Pulmonary artery endothelial cell (primary cell): ENCODE measurements at places on chromosomes 5 and 9. TPM values are rescaled to one million over a fixed set of nuclear protein-coding genes. Genes with fewer than 3 reads are reported as not detected.
A peak's percentile ranks its signal among the peaks of the same experiment; 100 is the strongest.

C9 gene
- 0.25 TPM in 1 of 2 replicates, not detected in the other for total RNA-seq

SPATA31D1 gene
- not detected in 2 replicates for total RNA-seq

LHX3 gene
- not detected in 2 replicates for total RNA-seq

SPATA31E1 gene
- total RNA-seq: not detected in 2 replicates

SSNA1 gene
- total RNA-seq: 107 and 115 TPM in 2 replicates

SLC6A19 gene
- not detected in 2 replicates for total RNA-seq

ADAMTS12 gene
- total RNA-seq: 0.39 TPM in 1 of 2 replicates, not detected in the other

USP20 gene
- 7.5 and 9.0 TPM in 2 replicates for total RNA-seq

RNF224 gene
- total RNA-seq: 0.07 TPM in 2 replicates

RANBP3L gene
- total RNA-seq: not detected in 2 replicates

SPINK7 gene
- total RNA-seq: not detected in 2 replicates

CTXN3 gene
- total RNA-seq: not detected in 2 replicates

- DNase-seq: no peak
Measured at GRCh38 chr5:1009359-1010180, 968 bp downstream of the NKD2 start.

DNA sequence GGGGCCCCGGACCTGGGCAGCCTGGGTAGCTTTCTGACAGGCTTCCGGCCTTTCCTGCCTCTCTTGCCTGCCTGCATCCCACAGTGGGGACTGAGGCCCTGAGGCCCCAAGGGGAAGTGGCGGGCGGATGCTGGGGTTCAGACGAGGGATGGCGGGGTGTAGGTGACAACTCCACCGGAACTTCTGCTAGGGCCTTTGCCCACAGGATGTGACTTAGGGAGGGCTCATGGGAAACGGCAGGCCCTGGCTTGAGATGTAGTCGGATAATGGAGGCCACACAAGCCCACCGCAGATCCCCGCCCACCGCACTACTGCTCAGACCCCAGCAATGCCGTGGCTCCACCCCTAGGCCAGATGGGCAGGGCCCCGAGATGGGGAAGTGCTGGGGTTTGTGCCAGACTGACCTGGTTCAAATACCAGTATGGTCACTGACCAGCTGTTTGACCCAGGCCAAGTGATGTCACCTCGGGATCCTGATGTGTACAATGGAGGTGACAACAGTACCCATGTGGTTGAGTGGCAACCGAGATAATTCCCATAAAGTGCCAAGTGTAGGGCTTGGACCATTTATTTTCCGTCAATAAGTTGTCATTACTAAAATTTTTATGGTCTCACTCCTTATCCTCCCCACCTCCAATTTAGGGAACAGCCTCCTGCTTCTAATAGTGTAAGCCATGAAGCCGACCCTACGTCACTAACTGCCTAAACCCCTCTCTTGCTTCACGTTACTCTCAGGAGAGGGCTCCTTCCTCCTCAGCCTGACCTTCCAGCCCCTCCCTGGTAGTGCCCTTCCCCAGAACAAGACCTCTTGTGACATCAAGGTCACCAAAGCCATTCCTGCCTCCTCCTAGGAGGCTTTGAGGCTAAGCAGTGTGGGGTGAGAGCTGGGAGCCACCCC is 2.5 kb upstream of the CDK9 start:
- DNase-seq: no peak

DNA sequence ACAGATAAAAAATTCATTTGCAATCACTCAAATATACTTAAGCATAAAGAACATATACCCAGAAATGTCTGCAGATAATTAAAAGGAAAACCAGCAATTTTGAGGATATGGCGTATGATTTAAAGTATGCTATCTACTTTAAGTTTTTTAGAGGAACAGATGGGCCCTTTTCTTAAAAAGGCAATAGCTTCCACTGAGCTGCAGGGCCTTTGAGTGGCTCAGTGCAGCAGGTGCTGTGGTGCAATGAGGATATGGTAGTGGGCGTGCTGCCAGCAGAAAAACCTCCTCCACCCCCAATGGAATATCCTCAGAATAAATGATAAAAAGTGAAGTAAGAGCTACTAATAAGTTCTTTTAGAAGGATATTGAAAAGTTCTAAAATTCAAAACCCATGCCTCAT is 814.5 kb downstream of the MTRR start:
- DNase-seq: no peak

DNA sequence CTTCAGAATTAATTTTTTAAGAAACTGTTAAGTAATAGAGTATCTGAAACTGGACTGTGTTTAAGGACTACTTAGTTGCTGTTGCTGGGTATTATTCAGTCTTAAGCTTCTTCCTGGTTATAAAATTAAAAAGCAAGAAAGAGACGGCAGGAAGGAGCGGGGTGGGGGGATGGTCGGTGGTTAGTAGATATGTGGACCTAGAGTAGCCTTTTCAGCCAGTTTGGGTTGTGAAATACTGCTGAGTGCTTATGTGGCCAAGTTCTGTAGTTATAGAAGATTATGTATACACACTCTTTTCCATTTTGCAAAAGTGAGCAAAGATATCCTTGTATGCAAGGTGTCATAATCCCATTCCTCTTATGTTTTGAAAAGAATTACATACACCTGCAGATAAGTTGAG is 28.5 kb downstream of the TRIO start:
- DNase-seq: no peak

DNA sequence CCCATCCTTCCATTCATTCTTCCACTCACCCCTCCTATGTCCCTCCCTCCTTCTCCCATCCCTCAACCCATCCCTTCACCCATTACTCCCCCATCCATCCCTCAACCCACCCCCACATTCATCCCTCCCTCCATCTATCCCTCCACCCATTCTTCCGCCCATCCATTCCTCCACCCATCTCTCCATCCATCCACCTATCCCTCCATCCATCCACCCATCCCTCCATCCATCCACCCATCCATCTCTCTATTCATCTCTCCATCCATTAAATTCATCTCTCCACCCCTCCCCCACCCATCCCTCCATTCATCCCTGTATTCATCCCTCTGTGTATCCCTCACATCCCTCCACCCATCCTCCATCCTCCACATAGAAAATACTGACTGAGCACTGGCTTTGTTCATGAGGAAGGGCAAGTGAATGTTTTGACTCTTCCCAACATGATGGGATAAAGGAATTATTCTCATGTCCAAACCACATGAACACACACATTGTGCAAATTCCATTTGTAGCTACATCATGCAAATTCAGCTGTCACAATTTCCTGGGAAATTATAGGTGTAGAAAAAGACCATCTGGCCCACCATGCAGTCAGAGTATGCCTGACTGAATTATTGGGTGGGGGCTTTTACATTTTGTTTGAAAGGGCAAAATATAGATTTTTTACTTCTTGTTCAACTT is 6.9 kb upstream of the VAV2 start:
- no peak for DNase-seq

DNA sequence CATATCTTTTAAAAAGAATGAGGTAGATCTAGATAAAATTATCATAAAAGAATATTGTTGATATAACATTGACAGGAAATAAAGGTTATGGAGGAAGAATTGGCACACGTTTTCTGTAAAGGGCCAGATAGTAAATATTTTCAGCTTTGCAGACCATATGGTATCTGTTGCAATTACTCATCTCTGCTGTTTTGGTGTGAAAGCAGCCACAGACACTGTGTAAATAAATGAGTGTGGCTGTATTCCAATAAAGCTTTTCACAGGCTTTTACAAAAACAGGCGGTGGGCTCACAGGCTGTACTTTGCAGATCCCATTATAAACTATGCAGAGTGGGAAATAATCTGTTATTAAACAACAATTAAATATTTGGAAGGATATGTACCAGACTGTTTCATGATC is 87.4 kb downstream of the SGCD start:
- DNase-seq: no peak

DNA sequence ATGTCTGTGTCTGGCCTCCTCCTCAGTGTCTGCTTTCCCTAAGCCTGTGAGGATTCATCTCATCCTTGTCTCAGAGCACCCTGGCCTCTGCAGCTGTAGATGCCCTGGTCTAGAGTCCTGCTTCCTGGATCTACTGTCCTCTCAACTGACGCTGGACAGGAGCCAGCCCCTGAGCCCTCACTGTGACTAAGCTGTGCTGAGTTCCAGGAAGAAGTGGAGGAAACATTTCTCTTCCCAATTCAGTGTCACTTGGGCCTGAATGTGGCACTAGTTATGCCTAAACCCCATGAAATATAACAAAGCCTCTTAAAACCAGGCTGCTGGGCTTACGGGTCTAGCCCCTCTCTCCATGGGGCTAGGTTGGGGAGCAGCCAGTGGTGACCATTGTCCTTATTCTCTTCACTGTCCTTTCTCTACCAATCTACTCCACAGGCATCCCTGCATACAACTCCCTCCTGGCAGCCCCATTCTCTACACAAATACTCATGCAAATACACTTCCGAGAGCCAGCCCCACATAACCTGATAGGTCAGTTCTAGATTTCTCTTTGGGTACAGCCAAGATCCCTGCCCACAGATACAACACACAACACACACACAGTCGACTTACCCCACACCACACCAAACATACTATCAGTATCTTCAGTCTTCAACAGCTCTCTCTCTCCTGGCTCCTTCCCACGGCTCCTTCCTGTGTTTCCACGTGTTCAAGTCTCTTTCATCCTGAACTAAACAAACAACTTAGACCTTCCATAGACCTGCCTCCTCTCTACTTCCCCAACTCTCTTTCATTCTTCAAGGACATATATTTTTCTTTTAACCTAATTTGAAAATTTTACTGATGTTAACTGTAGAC is 220.8 kb downstream of the SNX18 start:
- DNase-seq: no peak

GRCh38 chr5:133348406-133348805 is 263.9 kb downstream of the FSTL4 start:
- no peak for DNase-seq

GRCh38 chr9:76687861-76688391 is 76.3 kb upstream of the PCA3 start:
- DNase-seq: peak; percentile 84

- no peak for DNase-seq
Measured at GRCh38 chr9:111237447-111237846, 92.6 kb downstream of the OR2K2 start.

GRCh38 chr9:77750284-77750683 is 102.2 kb upstream of the GNA14 start:
- peak; percentile 13 for DNase-seq

GRCh38 chr5:143153332-143154119 is 250.0 kb downstream of the NR3C1 start:
- DNase-seq: no peak

DNA sequence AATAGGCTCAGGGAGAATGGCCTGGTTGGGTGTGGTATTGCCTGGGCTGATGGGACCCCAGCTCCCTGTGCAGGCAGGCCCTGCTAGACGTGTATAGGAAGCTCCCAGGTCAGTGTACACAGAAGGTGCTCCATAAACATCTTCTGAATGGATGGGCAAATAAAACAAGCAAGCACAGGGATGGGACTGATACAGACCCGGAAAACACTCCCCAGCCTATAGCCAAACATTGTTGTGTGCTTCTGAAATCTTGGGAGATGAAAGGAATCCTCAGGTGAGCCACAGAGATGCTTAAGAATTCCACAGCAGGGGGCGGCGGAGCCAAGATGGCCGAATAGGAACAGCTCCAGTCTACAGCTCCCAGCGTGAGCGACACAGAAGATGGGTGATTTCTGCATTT is 151.8 kb downstream of the ENTREP1 start:
- no peak for DNase-seq

- no peak for DNase-seq
Measured at GRCh38 chr9:76883341-76883855, 22.5 kb downstream of the PRUNE2 start.

DNA sequence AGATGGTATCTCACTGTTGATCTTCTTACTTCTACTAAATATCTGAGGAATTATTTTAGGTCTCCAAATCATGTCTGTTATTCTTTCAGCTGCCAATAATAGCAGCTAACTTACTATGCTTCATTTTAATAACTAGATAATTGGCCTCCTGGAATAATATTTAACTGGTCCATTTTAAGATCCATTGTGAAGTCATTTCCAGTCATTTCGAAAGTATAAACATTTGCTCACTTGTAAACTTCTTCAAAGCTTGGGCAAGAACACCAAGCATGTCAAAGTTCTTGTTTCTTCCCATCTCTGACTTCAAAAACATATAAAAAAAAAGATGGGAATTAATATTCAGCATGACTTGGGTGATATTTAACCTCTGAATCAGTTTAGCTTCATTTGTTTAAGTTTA is 61.4 kb upstream of the MRPS30 start:
- DNase-seq: no peak

GRCh38 chr9:122340161-122340560 is 30.7 kb upstream of the PTGS1 start:
- no peak for DNase-seq

- no peak for DNase-seq
Measured at GRCh38 chr5:72280581-72281069, 39.4 kb downstream of the MRPS27 start.

DNA sequence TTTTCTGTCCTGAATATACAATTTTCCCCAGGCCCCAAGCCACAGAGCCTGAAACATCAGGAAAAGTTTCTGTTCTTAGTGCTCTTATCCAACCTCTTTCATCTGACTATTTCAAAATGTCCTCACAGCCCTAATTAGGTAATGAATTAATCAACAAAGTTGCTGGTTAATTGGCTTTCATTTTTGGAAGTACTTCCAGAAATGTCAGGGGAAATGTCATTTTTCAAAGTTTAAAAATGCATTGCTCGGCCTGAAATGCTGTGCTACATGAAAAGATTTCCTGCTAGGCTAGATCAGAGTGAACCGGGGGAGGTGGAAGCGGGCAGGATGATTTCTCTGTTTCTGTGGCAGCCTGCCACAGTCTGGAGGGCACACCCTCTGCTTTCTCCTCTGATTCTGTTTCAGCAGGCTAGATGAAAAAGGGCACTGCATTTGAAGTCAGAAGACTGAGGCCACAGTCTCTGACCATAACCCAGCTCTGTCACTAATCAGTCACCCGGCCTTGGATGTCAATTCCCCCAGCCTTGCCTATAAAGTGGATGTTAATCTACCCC is 55.9 kb upstream of the BARX1 start:
- DNase-seq: no peak

DNA sequence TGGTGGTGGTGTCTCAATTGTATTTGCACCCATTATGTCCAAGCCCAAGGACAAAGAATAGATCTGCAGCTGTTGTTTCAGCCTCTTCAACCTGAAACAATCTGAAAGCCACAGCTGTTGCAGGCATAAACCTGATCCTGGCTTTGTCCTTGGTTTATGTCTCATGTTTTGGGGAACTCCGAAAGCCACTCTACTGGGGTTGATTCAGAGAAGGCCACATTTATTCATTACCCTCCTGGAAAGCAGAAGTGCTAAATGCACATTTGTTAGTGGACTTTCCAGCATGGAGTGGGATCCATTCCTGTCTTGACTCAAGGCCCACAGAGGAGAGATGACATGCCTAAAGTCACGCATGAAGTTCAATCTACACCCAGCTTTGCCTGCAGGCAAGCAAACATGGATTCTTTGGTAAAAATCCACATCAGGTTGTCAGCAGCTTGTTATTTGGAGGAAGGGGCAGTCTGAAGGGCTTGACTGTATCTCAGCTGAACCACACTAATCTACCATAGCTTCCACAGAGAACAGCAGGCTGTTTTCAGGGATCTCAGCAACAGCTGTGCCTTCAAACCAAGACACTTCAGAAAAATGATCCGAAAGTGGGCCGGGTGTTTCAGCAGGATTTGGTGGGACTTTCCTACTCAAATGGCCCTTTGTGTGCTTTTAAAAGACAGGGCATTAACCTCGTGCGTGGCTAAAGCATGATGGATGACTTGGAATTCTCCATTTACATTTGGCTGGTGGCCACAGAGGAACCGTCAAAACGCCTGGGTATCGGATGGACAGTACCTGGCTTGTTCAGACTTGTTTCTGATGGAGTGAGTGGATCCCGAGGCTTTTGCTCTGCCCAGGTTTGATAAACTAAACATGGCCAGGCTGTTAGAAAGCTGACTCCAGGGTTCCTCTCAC is 36.2 kb upstream of the ADAM19 start:
- DNase-seq: no peak
